ENCODE measurements at places on chromosomes 6 and 20.

- DNase-seq: peak; percentile 95
Observed at GRCh38 chr20:59835448-59836395, 97.7 kb downstream of the SYCP2 start.

- no peak for DNase-seq
Observed at GRCh38 chr20:47727170-47727880, 58.0 kb downstream of the SULF2 start.

- no peak for DNase-seq
Observed at GRCh38 chr20:63587256-63587655, 13.2 kb upstream of the HELZ2 start.

- DNase-seq: no peak
Observed at GRCh38 chr20:13250251-13250650, 29.2 kb downstream of the ISM1 start.

DNA sequence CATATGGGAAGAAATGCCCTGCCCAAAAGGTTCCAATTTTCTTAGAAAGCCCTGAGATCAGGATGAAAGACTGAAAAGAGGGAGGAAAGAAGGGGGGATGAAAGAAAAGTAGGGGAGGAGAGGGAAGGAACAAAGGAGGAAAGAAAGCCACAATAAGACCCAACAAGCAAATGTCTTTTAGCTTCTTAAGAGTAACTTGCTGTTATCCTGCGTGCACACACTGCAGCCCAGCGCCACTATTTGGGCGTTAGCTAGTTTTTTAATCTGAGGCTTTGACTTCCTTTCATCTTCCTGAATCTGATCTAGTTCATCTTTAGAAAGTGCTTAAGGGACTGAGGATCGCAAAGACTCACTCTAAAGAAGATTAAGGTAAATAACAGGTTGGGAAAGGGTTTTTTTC, 77.4 kb upstream of the HDDC2 start:
- no peak for DNase-seq

All from NCI-H2227 treated with DMSO at 0.1 percent for 48 hours (cell line).